ENCODE measurements at places on chromosomes 7 and 10. TPM values are rescaled to one million over a fixed set of nuclear protein-coding genes. Genes with fewer than 3 reads are reported as not detected.

GRCh38 chr7:76179686-76180085 lies 22.0 kb upstream of the SRRM3 start:
- DNase-seq = no peak

DNA sequence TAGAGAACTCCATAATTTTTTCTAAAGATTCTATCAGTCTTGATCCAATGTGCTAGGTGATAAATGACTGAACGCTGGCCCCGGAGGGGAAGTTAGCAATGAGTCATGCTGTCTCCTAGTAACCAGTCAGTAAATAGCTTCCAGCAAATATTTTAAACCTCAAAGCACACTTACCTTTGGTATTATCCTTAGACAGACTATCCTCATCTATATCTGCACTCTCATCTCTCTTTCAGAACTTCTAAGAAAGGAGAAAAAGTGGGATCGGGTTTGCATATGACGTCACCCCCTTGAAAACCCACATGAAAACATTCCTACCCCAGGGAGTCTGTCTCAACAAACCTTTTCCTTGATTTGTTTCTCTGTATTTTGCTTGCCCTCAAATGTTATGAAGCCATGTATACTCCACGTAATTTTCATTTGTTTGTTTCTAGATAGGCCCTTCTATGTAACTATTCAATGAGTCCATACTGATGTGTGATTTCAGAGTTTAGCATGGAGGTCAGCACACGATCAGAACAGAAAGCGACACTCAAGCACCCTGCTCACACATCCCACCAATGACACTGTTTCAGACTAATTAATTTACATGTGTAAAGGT lies 174.9 kb upstream of the NRP1 start:
- DNase-seq = no peak

DNA sequence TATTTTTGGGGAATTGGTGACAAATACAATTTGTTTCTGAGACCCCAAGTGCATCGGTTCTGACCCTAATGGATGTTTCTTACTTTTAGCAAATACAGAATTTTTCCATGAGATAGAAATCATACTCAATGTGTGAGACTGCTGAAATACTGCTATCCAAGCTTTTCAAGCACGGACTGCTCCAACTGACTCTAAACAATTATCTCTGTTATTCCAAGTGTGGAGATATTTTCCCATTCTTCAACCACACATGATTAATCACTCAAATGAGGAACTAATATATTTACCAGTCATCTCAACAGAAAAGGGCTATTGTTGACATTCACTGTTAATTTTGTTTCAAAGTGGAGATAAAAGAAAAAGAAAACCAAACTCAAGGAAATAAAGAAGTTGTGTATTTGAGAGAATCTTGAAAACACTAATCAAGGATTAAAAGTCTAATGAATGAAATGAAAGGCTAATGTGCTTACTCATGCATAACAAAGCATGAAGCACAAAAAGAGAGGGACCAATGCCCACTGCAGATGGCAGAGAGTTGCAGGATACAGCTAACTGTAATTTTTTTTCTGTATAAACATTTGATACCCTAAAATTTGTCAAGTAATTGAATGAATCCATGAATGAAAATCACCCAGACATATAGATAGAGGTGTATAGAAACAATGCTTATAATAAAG lies 423.6 kb downstream of the DGKB start:
- no peak for DNase-seq

GRCh38 chr10:71255808-71256660 lies 43.7 kb downstream of the UNC5B start:
- no peak for DNase-seq

DNA sequence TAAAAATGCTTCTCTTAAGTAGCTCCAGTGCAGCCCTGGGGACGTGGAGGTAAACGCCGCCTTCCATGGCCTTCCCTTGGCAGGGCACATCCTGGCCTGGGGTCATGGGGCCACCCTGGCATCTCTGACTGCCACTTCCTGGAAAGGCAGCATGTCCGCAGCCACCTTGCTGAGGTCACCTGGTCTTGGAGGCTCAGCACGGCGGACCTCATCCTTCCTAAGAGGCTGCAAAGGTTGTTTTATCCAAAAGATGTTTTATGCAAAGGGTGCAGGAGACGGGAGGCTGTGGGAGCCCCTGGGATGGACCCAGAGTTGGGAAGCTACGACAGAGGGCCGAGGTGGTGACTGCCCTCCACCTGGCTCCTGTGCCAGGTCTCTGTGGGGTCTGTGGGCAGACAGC lies 106.0 kb downstream of the TCERG1L start:
- DNase-seq = no peak

MYL10 gene
- not detected for total RNA-seq

DNA sequence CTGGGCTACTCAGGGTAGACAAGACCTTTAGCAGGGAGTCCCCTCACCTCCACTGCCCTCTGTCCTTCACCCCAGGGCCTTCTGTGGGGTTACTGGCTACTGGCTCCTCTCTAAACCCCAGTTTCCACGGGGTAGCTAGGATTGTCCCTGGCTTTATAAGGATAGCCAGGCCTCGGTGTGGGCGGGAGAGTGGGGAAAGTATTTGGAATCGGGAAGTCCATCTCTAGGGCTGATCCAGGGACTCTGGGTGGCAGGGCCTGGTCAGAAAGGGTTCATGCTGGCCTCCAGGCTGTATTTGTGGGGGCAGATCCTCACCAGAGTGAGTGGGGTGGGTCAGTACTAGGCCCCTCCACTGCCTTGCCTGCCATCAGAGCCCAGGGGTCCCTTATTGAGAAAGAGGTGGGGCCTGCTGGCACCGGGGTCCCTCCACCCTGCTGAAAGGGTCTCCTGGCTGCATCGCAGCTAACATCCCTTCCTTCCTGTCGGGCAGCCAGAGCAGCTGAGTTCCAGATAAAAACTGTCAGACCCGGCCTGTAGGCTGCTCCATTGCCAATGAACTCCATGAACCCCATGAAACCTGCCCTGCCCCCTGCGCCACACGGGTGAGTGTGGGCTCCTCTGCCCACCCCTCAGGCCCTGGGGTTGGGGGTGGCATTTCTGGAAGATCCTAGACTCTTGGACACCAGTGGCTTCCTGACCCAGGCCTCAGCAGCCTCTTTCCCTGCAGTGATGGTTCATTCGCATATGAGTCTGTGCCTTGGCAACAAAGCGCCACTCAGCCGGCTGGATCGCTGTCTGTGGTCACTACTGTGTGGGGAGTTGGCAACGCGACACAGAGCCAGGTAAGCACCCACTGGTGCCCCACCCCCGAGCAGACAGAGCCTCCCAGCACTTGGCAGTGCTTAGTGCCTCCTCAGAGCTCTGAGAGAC lies 7.3 kb downstream of the ZMIZ2 start:
- DNase-seq = no peak

- DNase-seq = no peak
Observed at GRCh38 chr7:21300692-21301091, 127.2 kb upstream of the SP4 start.

RASSF4 gene
- 0.61 TPM for total RNA-seq

DNA sequence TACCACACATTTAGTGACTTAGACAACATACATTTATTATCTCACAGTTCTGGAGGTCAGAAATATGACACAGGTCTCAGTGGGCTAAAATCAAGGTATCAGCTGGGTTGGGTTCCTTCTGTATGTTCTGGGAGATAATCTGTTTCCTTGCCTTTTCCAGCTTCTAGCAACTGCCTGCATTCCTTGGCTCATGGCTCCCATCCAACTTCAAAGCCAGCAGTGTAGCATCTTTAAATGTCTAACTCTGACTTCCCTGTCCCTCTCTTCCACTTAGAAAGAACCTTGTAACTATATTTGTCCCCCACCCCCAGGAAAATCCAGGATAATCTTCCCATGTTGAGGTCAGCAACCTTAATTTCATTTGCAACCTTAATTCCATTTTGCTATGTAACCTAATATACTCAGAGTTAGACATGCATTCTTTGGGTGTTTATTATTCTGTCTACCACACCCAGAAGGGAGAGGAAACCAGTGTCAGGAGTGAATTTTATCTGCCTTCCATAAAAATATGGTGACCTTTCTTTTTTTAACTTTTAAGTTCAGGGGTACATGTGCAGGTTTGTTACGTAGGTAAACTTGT lies 57.3 kb upstream of the SMIM30 start:
- DNase-seq = no peak

- no peak for DNase-seq
Observed at GRCh38 chr7:100358027-100358856, at the start of gene PILRB. PILRB (plus strand) TSS chr7:100358117; CDS start chr7:100358303, 186 bp downstream.
